ENCODE measurements at places on chromosomes 2 and 18.

DNA sequence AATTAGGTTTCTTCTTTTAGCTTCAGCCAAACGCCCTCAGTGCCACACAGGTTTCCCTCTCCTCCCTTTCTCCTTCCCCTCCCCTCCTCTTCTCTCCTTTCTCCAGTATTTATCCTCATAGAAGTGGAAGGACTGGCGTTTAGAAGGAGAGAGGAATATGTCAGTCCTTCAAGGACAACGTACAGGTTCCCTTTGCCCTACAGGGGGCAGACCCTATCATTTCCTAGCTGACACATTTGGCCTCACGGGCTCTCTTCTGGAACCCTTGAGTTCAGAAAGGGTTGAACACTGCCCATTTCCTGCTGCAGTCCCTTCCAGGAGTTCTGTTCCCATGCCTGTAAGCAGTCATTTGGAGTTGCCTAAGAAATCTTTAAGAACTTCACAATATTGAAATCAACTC, 46.1 kb downstream of the CDCA7 start:
- DNase-seq, result no peak

DNA sequence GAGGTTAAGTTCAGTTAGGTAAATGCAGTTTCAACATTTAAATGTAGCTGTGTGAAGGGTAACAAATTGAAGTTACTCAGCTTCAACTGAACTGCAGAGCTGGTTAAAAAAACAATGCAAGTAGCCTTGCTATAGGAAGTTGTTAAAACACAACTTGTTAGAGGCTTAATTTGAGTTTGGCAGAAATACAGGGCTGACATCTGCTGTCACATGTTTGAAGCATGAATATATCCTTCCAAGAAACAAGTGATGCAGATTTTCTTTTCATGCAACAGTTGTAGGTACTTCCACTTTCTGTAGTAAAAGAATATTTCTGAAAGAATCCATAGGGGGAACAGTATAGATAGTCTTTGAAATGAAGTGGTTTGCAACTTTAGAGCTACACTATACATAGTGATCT, 208.7 kb upstream of the RASGRP3 start:
- DNase-seq, result no peak

DNA sequence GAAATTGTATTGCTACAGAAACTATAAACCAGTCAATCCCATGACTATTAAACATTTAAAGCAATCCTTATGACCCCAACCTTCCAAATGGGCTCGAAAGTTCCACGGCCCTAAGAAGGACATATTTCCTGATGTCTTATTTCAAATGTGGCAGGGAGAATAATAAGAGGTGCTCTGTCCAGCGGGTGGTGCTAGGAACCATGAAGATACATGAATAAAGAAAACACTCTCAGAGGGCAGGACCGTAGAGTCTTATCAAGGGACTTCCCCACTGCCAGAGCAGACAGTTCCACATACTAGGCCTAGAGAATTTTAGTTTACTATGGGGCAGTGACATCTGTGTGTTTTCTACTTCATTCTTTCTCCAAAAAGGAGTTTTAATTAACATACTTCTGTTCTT, 187.1 kb upstream of the PIK3C3 start:
- DNase-seq, result no peak

DNA sequence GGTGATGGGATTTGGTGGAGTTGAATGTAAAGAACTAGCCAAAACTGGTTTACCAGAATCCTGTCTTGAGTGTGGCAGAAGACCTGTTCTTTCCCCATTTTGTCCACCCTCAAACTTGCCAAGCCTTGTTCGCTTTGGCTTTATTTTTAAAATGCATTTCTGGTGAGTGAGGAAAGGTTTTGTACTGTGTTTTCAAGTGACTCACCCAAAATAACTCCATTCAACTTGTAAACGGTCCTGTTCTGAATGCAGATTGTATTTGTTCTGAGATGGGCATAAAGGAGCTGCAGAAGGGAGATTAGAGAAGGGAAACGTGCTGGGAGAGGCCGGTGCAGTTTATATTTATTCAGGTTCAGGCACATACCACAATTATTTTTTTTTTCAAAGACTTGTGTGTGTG, 5.3 kb upstream of the ITPRID2 start:
- DNase-seq, result no peak

DNA sequence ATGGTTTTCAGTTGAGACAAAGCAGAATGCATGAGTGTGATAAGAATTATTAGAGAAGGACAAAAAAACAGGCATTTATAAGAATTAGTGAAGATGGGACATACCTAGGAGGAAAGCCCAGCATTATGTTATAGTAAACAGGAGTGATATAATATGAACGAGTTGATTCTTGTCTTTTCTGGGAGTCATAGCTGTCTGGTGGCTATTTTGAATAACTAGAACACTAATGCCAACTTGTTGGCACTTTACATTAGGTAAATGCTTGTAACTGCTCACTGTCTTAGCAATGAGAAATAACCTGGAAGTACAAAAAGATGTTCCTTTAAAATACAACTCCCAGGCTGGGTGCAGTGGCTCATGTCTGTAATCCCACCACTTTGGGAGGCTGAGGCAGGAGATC, 540.8 kb upstream of the SPHKAP start:
- DNase-seq, result no peak

DNA sequence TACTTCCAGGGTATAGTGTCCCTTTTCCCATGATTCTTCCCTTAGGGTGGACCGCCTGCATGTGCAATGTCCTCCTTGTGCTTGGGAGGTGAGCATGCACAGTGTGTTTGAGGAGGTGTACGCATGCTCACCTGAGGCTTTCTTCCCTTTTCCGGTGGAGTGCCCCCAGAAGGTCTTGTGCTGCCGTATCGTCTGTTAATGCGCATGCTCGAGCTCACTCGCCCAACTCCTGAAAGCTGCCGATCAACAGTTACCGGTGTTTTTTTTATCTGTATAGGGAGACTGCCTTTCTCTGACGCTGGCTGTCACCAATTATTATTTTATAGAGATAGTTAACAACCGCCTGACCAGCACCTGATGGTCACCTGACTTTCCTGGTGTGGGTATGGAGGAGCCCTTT, 458.8 kb upstream of the MEX3C start:
- no peak for DNase-seq

Data from cortex of kidney (tissue), 1 donor.